Inflammatory macrophage treated with lipopolysaccharide for 1 hour (primary cell): ENCODE measurements at places on chromosomes 3 and 15.

GRCh38 chr15:48337607-48338006, 6.4 kb downstream of the DUT start:
- DNase-seq: no peak

DNA sequence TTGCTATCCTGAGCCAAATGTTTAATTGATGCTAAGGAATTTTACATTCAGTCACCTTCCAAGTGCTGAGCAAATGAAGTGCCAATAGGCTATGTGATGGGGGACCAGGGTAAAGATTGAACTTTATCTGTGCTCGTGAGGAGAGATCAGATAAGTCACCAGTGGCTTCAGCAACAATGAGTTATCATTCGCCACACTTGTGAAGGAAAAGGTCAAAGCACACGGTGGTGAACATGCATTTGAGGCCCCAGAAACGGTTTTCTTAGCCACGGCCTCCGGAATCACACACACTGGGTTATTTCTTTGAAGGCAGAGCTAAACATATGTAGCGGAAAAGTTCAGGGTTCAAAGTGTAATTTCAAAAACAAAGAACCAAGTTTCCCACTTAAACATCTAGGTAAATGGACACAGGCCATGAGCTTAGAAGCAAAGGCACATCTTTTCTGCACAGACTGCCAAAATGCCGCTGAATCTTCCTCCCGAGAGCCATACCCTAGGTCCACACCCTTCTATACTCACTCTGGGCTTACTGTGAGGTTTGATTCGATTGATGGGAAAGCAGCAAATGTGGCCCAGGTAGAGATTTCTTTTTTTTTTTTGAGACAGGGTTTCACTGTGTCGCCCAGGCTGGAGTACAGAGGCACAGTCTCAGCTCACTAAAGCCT, 268.5 kb downstream of the SHQ1 start:
- DNase-seq: no peak

DNA sequence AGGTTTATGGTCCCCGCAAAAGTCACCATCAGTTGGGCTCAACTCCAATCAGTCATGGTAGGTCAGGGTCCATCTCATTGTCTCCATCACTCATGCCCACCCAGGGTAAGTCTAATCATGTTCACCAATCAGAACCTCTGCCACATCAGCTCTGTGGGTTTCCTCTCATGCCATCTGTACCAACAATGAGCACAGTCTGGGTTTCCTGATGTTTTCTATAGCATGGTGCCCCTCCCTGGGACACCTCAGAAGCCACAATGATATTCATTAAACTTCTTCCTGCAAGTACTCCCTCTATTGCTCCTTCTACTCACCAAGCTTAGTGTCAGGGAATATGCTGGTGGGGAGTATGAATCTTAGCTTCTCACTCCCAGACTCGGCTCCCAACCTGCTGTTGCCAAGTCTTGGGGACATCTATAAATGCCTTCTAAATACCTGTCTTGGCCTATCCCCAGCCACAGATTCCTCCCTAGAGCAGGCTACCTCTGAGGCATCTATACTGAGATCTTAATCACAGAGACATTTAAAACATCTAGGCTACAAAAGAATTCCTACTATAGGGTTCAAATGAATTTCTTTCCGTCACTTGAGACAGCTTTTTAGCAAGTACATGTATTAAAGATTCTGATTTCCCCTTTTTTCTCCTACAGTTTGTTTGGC, 5.0 kb upstream of the CCR2 start:
- no peak for DNase-seq

GRCh38 chr15:100703032-100703578, 100.7 kb downstream of the ASB7 start:
- no peak for DNase-seq

GRCh38 chr15:66356077-66356358, 467 bp downstream of the TIPIN start:
- DNase-seq: no peak

DNA sequence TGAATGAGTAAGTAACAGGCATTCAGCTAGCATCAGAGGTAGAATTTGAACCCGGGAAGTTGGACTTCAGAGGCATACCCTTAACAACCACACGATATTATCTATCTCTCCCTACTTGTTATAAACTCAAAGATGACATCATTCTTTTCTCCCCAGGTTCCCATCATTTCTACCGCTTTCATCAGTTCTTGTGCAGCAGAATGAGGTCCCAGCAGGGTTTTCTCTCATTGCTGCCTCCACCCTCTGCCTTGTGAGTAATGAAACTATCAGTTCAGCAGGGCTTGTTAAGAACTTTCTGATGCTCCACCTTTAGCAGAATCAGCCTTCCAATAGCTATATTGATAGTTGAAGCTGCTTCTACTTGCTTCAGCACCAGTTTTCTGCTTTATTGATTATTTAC, 487.5 kb upstream of the KCNMB2 start:
- DNase-seq: no peak

DNA sequence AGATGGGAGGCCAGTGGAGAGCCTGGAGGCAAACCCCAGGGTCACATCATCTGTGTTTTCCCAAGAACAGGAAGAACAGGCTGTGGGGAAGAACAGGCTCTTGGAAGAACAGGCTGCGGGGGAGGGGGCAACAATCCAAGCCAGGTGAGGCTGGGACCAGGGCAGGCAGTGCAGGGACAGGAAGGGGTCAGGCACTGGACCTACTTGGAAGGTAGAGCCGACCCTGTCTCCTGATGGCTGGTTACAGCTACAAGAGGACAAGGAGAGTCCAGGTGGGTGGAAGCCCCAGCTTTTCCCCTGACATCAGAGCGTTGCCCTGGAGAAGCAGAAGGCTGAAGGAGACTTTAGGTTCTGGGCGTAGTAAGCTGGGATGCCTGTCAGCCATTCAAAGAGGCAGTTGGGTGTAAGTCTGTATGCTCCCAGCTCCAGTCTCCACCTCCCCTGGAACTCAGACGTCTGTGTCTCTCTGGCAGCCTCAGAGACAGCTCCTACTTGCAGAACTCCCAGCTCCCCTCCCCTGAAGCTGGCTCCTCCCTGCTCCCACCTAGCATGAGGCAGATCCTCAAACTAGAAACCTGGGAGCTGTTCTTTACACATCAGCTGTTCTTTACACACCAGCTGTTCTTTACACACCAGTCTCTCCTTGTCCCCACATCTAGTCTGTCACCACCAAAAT, 130.9 kb downstream of the DNAJB8 start:
- no peak for DNase-seq

DNA sequence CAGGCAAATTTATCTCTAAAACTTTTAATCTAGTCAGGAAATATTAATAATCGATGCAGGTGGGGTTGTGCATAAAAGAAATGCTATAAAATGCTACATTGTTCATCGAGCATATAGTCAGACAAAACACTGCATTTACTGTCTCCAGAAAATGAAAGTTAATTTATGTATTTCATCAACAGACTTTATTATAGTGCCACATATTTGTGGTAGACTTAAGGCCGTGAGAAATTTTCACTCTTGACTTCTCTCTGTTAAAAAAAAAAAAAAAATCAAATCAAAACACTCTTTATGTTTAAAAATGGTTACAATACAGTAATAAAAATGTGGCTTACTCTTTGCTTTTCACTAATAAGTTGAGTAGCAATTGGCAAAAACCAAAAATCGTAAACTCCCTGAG, 67.4 kb downstream of the RBMS3 start:
- DNase-seq: no peak

DNA sequence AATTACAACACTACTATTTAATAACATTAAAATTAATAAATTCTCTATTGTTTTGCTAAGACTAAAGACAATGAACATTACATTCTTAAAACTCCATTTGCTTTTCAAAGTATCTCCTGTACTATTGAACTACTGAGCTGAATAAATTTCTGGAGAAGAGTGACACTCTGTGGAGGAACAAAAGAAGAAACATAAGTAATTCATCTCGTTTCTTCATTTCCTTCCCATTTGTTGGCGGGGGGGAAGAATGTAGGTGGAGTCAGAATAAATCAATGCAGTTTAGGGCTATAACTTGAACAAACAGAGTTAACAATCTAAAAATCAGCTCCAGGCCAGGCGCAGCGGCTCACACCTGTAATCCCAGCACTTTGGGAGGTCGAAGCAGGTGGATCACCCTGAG, 32.7 kb downstream of the EFHB start:
- peak; percentile 40 for DNase-seq

DNA sequence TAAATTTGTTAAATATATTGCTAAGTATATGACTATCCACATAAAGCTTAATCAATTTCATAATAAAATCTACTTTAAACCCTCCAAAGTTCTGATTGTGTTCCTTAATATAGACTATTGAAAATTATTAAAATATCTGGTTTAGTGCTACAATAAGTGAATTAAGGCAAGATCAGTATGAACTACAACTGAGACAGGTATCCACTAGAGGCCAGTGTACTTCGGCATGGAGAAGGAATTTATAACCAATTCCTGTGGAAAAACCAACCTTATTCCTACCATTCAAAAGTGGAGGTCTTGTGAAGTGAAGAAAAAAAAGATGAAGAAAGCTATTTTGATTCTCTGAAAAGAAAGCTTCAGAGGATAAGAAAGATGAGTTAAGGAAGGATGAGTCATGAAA, 237.7 kb downstream of the SUCLG2 start:
- no peak for DNase-seq

GRCh38 chr3:60973321-60973720, 277.9 kb downstream of the FHIT start:
- DNase-seq: no peak

- no peak for DNase-seq
Measured at GRCh38 chr3:28134792-28135375, 106.5 kb upstream of the CMC1 start.

- DNase-seq: no peak
Measured at GRCh38 chr3:113802795-113803455, 35.7 kb upstream of the GRAMD1C start.

DNA sequence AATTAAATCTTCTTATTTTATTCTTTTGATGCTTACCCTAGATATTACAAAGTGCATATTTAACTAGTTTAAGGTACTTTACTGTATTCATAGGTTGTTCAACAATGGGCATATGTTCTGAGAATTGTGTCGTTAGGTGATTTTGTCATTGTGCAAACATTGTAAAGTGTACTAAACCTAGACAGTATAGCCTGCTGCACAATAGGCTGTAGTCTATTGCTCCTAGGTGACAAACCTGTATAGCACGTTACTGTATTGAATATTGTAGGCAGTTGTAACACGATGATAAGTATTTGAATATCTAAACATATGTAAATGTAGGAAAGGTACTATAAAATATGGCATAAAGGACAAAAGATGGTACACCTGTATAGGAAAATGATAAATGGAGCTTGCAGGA, 100.7 kb downstream of the CACNA2D3 start:
- no peak for DNase-seq

GRCh38 chr3:128808672-128809071, 70.7 kb upstream of the ACAD9 start:
- DNase-seq: no peak

DNA sequence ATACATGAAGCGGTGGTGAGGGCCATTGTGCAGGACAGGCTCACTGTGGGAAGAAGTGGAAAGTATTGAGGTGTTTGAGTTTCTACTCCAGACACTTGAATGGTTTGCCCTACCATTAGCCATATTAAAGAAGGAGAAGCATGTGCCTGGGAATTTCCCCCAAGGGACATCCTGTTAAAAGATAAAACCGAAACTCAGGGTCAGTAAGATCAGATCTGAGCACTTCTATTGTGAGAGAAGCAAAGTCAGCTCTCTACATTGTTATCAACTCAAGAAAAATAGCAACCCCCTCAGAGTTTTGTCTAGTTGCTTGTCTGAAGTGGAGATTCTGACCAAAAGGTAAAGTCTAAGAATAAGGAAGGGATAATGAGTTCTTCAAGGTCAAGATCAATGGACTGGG, 269.8 kb downstream of the CHST2 start:
- no peak for DNase-seq

DNA sequence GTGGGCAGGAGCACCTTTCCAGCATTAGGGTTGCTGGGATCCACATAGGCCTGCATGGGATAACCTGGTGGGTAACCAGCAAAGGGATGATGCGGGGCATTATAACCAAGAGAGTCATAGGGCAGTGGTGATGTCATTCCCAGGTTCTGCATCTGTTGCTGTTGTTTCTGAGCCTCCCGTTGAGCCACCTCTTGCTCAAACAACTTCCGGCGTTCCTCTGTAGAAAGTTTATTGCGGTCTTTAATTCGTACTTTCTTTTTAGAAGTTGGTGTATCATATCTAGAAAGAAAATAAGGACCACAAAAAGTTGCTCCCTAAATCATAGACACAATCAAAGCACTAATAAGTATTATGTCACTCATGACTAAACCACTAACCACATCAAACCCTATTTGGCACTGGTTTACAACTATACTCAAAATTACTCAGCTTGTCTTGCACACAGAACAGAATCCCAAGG, 77.8 kb downstream of the NBEAL2 start:
- DNase-seq: no peak

- DNase-seq: no peak
Measured at GRCh38 chr15:100981086-100981485, 61.9 kb downstream of the LRRK1 start.

- DNase-seq: no peak
Measured at GRCh38 chr15:31305375-31305774, 21.3 kb upstream of the KLF13 start.

DNA sequence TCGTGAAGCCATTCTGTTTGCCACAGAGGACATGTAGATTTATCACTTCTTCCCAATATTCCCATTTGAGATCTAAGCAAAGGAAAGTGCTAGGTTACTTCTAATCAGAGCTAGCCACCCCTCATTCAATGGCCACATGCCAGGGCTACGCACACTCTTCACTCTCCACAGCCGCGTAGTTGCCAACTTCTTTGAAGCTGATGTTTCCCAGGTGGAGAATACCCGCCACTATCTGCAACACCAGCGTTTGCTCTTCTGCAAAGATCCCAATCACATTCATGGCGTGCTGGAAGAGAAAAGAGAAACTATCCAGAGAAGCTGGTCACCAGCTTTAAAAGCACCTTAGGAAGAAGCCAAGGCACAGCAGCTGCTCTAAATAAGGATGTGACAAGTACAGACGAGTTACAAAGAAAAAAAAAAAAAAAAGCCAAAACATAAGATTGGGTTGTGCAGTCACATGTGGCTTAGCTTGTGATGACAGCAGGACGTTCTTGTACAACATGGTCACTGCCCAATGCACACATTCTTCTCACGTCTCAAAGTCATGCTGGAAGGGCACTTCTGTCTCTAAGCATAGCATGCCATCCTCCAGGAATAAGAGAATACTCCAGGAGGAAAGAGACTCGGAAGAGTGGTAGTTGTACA, 16.4 kb downstream of the LDHAL6B start:
- DNase-seq: no peak

GRCh38 chr3:102492300-102492699, 57.5 kb downstream of the ZPLD1 start:
- no peak for DNase-seq

GRCh38 chr15:65020419-65020818, 9.0 kb downstream of the MTFMT start:
- no peak for DNase-seq
